ENCODE measurements at places on chromosomes 7 and 10.

DNA sequence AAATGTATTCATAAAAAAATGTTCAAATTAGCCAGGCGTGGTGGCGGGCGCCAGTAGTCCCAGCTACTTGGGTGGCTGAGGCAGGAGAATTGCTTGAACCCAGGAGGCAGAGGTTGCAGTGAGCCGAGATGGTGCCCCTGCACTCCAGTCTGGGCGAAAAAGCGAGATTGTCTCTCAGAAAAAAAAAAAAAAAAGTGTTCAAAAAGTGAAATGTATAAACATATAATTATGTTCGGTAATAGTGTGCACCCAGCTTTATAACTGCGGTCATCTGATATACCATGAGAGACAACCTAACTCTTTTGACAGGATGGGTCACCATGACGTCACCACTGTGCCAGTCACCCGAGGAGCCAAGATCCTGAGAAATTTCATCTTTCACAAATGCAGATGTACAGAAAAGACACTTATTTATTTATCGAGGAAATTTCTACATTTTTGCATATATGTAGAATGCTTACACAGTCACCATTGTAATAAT, 594 bp upstream of the RP9 start:
- no peak for DNase-seq

DNA sequence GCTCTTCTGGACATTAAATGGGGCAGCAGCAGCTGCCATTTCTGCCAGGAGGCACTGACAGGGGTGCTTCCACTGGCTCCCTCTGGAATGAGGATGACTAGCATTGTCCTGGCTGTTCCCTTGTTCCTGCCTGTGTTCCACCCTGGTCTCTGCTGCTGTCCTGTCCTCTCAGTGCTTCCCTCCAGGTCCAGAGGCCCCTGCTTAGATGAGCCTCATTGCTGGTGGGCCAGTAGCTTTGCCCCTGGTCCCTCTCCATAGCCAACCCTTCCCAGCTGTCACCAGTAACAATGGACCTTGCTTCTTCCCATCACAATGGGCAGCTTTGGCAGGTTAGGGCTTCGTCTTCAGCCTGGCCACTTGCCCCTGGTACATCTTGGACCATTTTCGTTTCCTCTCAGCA, 561.1 kb downstream of the TCERG1L start:
- no peak for DNase-seq

GRCh38 chr7:45225948-45226335, 68.4 kb downstream of the RAMP3 start:
- DNase-seq, result no peak

DNA sequence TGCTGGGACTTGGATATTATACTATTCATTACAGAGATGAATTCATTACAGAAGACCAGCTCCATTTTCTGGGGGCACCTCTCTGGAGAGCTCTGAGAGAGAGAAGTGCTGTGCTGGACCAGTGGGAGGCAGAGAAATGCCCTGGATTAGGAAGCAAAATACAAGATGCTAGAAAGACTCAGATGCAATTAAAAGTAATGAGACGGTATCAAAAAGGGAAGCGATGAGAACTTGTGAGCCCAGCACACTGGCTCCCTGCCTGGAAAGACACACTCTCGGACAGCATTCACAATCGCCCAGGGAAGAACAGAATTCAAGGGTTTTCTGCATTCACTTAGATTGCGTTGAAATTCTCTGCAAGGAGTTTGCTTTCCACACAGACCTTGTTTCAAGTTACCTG, 3.5 kb upstream of the FRAT2 start:
- no peak for DNase-seq

DNA sequence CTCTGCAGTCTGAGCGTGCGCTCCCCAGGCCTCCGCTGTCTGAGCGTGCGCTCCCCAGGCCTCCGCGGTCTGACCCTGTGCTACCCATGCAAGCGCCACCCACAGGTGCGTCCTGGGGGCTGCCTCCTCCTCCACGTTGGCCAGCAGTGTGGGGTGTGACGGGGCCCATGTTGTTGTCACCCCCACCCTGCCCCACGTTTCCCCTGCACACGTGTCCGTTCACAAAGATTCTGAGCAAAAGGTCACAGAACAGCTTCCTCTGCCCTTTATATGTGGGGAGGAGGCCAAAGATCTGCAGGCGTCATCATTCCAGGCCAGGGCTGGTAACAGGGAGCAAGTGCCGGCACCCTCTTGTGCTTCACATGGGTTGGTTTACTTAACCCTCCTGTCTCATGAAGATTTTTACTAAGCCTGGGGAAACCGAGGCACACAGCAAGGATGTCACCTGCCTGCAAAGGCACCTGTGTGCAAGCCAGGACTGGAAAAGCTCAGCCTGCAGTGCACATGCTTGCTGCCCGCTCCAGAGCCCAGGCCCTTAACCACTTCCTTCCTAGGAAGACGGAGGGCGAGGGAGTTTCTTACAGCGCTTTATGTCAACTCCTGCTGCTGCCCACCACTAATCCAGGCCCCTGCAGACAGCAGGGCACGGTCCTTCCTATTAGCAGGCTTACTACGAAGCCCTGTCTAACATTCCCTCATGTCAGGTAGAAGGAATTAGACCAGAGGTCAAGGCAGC, 4.8 kb downstream of the GPR146 start:
- DNase-seq, result no peak

DNA sequence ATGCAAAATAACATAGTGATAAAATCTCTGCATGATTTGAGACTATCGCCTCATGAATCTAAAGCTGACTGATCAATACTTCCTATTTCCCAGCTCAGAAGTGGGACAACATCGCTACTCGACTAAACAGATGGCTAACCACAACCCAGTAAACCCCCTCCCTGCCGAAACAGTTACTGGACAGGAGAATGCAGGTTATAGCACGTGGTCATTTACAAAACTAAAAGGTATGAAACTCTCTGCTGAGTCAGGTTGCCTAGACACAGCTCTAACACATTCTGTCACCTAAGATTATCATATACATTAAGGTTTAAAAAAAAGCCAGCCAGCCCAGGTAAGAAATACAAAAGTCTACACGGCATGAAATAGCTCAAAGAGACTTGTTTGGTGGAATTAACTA, 64.0 kb downstream of the CTBP2 start:
- no peak for DNase-seq

GRCh38 chr7:110943701-110944345, 147.1 kb upstream of the LRRN3 start:
- DNase-seq, result no peak

DNA sequence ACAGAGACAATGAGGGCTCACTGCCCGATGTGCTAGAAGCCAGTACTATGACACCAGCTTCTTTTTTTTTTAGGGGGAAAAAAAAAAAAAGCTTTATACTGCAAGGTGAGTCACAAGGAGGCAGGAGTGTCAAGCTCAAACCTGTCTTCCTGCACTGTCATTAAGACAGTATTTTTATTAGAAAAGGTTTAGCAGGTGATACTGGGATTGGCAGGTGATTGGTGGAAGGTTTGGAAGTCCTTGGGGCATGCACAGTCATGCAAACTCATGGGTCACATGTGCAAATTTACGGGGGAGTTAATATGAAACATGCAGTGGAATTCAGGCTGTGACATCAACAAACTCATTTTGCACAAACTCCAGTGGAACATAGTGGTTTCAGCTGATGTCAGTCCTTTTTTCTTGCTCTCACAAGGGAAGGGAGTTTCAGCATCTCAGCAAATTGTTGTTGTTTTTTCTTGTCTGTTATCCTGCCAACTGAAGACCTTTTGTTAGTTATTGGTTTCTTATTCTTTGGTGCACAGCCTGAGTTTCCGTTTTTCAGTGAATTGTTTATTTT, 530.6 kb downstream of the ANKRD7 start:
- DNase-seq, result no peak

- no peak for DNase-seq
Observed at GRCh38 chr10:131206111-131206995, 105.2 kb downstream of the TCERG1L start.

DNA sequence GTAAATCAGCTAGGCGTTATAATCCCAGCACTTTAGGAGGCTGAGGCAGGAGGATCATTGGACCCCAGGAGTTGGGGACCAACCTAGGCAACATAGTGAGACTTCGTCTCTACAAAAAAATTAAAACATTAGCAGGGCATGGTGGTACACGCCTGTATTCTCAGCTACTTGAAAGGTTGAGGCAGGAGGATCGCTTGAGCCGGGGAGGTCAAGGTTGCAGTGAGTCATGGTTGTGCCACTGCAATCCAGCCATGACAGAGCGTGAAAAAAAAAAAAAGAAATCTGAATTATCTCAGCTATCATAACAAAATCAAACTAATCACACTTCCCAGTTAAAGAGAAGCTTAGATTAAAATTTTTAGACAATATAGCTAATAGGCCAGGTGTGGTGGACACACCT, 35.3 kb downstream of the ATAD1 start:
- no peak for DNase-seq

- DNase-seq, result no peak
Observed at GRCh38 chr7:129313282-129313681, 88.5 kb downstream of the AHCYL2 start.

- no peak for DNase-seq
Observed at GRCh38 chr10:122164023-122164601, 107.0 kb upstream of the BTBD16 start.

DNA sequence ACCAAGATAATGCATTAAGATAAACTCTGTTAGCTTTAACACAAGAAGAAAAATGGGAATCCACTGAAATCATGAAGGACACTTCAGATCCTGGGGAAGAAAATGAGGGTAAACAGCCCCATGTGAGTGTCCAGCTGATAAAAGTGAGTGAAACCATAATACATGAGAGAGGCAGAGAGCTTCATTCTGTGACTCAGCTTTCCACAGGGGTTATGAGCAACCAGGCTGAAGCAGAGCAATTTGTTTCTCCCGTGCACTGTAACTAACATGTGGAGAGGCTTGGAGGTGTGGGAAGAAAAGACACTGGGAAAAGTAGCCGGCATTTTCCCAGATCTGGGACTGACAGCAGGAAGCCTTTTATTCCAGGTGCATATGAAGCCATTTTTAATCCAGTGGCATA, 971.7 kb downstream of the ANKRD7 start:
- DNase-seq, result no peak

GRCh38 chr10:115082506-115082905, 10.7 kb upstream of the ATRNL1 start:
- no peak for DNase-seq

GRCh38 chr10:44326474-44327030, 58.3 kb downstream of the CXCL12 start:
- no peak for DNase-seq

DNA sequence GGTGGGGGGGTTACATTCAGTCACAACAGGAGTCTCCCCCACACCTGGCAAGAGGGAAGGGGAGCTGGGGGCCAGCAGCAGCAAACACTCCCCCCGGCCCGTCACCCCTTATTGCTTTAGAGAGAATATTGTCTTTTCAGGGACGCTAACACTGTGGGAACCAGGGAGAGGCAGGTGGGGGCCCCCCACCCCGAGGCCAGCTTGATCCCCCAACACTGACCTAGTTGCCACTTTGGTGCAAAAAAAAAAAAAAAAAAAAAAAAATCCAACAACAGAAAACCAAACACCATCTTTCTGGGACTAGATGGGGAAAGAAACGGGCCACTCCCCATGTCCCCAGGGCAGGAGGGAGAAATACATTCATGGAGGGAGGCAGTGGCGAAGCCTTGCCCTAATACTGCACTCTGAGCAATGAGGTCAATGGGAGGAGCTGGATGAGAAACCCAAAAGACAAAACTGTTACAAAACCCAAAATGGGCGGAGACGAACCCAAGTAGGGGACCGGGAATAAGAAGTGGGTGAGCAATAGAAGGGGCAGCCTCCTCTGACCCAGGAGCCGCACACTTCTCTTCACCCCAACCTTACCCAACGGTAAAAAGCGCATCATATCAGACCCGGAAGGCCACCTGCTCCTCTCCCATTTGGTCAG, 6.5 kb downstream of the GNB2 start:
- DNase-seq, result peak; percentile 37

DNA sequence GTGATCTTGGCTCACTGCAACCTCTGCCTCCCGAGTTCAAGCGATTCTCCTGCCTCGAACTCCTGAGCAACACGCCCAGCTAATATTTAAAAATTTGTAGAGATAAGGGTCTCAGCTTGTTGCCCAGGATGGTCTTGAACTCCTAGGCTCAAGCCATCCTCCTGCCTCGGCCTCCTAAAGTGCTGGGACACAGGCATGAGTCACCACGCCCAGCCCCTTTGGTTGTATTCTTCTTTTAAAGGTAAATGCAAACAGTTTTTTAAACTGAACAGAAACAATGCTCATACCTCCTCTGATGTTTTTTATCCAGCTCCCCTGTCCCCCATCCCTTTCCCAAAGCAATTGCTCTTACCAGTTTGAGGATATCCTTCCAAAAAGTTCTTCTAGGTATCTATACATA, 79.5 kb upstream of the DUSP5 start:
- DNase-seq, result no peak

DNA sequence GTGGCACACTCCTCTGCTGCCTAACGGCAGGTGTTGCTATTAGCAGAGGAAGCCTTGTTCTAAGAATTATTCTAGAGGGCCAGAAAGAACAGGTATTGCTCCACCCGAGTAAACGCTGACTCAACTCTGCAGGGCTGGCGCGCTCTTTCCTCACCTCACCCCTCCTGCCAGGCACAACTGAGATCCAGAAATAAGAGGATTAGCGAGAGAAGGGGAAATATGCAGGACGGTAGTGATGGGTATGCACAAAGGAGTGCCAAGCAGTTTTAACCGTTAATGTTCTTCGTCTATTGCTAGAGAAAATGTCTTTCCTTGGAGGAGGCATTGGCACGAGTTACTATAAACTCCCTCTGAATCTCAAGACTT, 369 bp upstream of the SCIN start:
- DNase-seq, result no peak

DNA sequence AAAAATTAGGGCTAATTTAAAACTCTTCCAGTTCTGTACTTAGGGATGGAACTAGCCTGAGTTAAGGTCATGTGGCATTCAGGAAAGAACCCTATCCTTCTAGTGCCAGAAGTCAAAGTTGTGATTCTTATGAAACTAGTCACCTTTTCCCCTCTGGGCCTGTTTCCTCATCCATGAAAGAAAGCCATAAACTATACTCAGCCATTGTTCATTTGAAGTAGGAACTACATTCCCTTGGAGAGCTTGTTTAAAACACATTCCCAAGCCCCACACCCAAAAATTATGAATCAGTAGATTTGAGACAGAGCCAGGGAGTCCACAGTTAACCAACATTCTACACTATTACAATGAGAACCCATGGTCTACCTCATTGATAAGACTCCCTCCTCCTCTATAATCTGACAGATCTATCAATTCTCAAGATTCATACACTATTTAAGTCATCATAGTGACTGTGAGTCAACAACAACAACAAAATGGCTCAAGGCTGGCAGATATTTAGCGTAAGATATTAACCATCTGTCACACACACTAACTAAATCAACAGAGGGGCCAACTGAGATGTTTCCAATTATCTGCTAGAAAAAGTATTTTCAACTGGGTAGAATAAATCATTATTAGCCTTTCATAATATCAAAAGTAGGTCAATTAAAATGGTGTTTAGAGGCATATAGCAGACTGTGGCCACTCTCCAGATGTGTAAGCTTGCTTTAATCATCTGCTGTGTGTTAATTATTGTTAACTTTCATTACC, 102.3 kb downstream of the SLC25A13 start:
- no peak for DNase-seq

DNA sequence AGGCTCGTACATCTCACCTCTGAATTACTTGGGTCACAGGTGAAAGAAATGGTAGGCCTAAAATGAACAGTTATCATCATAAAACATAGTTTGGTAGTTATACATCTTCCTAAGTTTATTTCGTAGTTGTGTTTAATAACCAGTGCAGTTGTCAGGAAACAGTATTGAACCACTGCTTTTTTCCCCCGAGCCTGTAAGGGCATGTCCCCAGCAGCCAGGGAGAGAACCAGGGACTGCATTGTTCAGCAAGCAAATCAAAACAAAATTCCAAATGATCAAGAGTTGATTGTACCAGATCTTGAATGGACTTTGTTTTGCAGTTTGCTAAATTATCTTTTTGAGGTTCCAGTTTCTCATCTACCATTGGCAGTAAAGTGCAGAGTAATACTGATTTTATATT, 2.4 kb downstream of the EIF4H start:
- no peak for DNase-seq
